ENCODE measurements at places on chromosomes 7 and 10.

DNA sequence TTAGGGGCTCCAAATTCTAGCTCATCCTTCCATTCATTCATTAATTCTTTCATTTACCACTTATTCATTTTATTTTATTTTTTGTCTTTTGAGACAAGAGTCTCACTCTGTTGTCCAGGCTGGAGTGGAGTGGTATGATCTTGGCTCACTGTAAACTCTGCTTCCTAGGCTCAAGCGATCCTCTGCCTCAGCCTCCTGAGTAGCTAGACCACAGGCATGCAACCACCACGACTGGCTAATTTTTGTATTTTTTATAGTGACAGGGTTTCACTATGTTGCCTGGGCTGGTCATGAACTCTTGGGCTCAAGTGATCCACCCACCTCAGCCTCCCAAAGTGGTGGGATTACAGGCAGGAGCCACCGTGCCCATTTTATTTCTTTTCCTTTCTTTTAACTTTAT, 31.6 kb downstream of the FGF8 start:
- no peaks in the 10 kb centered on the region for H3K4me1 ChIP-seq
- H3K27ac ChIP-seq: no peak overlapping the region
- no peak for DNase-seq

- H3K27me3 ChIP-seq: no peaks in the 10 kb centered on the region
- H3K4me3 ChIP-seq: no peak overlapping the region
- H3K27ac ChIP-seq: peak overlapping the region; percentile 93
- H3K36me3 ChIP-seq: no peaks in the 10 kb centered on the region
Observed at GRCh38 chr7:77699056-77699455, 2.8 kb downstream of the RSBN1L start.

DNA sequence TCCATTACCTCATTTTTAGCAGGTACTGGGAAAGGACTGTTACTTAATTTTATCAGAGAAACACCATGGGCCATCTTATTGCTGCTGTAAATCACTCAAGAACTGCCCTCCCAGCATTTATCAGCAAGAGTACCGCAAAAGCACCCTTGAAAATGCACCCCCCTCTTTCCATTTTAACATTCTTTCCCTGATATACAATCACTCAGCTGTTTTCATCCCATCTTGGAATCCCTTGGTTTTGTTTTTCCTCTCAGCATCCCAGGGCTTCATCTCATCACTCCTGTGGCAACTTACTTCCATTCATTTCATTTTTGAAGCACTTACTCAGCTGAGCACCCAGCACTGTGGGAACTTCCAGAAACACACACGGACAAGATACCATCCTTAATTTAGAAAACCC, 36.5 kb downstream of the RAPGEF5 start:
- H3K27ac ChIP-seq: no peak overlapping the region
- no peak overlapping the region for H3K4me3 ChIP-seq
- no peaks in the 10 kb centered on the region for H3K36me3 ChIP-seq
- H3K27me3 ChIP-seq: no peaks in the 10 kb centered on the region
- H3K4me1 ChIP-seq: no peaks in the 10 kb centered on the region
- DNase-seq: no peak

- H3K27me3 ChIP-seq: no peaks in the 10 kb centered on the region
- peak; percentile 66 for DNase-seq
- no peak overlapping the region for H3K4me3 ChIP-seq
- H3K36me3 ChIP-seq: no peaks in the 10 kb centered on the region
- H3K4me1 ChIP-seq: peaks cover 25% of the 10 kb centered on the region
Observed at GRCh38 chr7:1853431-1853985, 183.4 kb downstream of the ELFN1 start.

DNA sequence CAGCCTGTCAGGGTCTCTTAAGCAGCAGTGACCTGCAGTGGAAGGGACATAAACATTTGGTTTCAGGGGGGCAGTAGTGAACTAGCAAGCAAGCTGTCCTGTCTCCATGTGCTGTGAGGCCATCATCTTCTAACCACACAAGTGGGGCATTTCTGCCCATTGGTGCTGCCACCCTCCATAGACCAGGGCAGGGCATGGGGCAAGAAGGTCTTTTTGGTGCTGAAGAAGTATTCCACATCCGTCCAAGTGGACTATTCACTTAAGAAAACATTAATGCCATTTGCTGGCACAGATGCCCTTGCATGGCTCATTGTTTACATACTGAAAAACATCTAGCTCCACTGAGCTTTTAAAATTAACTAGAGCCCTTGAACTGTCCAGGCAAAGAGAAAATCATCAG, 35.8 kb downstream of the ALOX5 start:
- H3K4me3 ChIP-seq: no peak overlapping the region
- H3K27ac ChIP-seq: no peak overlapping the region
- no peak for DNase-seq
- H3K27me3 ChIP-seq: no peaks in the 10 kb centered on the region
- H3K4me1 ChIP-seq: no peaks in the 10 kb centered on the region
- no peaks in the 10 kb centered on the region for H3K36me3 ChIP-seq
